ENCODE measurements at places on chromosomes 4 and X. TPM values are rescaled to one million over a fixed set of nuclear protein-coding genes. Genes with fewer than 3 reads are reported as not detected.

Gene CXCL11
- not detected for total RNA-seq

Gene MAMLD1
- total RNA-seq: 2.7 TPM

Gene AP1AR
- total RNA-seq: 27.7 TPM

Gene CFAP99
- total RNA-seq: under 0.01 TPM

Gene VMA21
- total RNA-seq: 61.6 TPM

Gene TLR3
- 8.0 TPM for total RNA-seq

Gene TCP11X2
- not detected for total RNA-seq

GRCh38 chrX:71910986-71911730, 513 bp downstream of the NHSL2 start:
- H3K4me1 ChIP-seq: no peaks in the 10 kb centered on the region
- peaks cover 44% of the 10 kb centered on the region for H3K27me3 ChIP-seq

- H3K36me3 ChIP-seq: no peaks in the 10 kb centered on the region
- peak; percentile 84 for DNase-seq
- H3K4me3 ChIP-seq: peak overlapping the region; percentile 1
- peaks cover 27% of the 10 kb centered on the region for H3K4me1 ChIP-seq
Observed at GRCh38 chr4:15149839-15150592, 147.7 kb downstream of the CPEB2 start.

DNA sequence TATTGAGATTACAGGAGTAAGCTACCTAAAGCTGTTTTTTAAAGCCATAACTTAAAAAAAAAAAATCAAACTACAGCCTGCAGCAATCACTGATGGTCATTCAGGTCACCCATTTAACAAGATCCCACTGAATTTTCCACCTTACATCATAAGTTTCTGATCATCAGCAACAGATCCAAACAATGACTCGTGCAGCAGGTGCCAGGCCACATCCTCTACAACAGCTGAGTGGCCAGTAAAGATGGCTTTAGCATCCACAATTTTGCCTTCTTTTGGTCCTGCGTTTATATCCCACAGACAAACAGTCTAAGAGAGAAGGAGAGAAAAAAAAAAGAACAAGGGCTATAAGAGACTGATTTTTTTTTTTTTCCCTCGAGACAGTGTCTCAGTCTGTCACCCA, 16.6 kb downstream of the RBBP7 start:
- DNase-seq: no peak
- H3K27ac ChIP-seq: no peak overlapping the region
- peaks cover 35% of the 10 kb centered on the region for H3K36me3 ChIP-seq

GRCh38 chr4:7779432-7779768, 160.3 kb downstream of the AFAP1 start:
- H3K27ac ChIP-seq: peak overlapping the region; percentile 50
- DNase-seq: peak; percentile 78
- no peaks in the 10 kb centered on the region for H3K27me3 ChIP-seq
- H3K36me3 ChIP-seq: peaks cover 98% of the 10 kb centered on the region
- no peak overlapping the region for H3K4me3 ChIP-seq

GRCh38 chrX:135505351-135505750, 15.1 kb upstream of the INTS6L start:
- H3K27ac ChIP-seq: no peak overlapping the region
- DNase-seq: no peak
- H3K27me3 ChIP-seq: no peaks in the 10 kb centered on the region
- no peaks in the 10 kb centered on the region for H3K36me3 ChIP-seq
- H3K4me3 ChIP-seq: no peak overlapping the region

DNA sequence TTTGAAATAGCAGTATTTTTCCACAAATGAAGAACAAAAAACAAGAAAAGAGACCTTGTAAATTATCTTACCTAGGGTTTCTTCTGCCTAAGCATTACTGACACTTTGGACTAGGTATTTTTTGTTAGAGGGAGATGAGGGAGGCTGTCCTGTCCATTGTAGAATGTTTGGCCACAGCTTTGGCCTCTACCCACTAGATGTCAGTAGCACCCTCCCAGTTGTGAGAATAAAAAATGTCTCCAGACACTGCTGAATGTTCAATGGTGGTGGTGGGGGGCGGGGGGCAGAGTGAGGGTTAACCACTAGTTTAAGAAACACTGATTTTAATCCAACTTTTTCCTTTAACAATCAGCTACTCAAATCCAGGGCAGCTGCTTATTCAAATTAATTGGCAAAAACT, 25.8 kb downstream of the OTUD4 start:
- no peaks in the 10 kb centered on the region for H3K4me1 ChIP-seq
- H3K4me3 ChIP-seq: no peak overlapping the region
- DNase-seq: peak; percentile 49
- H3K27me3 ChIP-seq: no peaks in the 10 kb centered on the region
- H3K27ac ChIP-seq: no peak overlapping the region

- no peak overlapping the region for H3K4me3 ChIP-seq
- no peaks in the 10 kb centered on the region for H3K36me3 ChIP-seq
- H3K27me3 ChIP-seq: no peaks in the 10 kb centered on the region
Observed at GRCh38 chrX:54213603-54214002, 30.5 kb upstream of the FAM120C start.

DNA sequence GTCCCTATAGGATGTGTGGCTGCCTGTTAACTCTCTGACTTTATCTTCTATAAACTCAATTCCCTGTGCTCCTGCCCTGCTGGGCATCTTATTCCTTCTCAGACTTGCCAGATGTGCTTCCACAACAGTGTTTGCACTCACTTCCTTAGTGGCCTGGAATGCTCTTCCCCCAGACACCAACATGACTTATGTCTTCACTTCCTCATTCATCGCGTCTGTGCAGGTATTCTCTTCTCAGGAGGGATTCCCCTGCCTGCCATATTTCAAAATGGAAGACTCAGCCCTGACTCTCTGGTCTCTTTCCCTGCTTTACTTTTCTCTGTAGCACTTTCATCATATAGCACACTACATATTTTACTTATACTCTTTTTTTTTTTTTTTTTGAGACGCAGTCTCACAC, 344.0 kb downstream of the CENPC start:
- H3K27me3 ChIP-seq: no peaks in the 10 kb centered on the region
- H3K4me3 ChIP-seq: no peak overlapping the region
- H3K4me1 ChIP-seq: no peaks in the 10 kb centered on the region

DNA sequence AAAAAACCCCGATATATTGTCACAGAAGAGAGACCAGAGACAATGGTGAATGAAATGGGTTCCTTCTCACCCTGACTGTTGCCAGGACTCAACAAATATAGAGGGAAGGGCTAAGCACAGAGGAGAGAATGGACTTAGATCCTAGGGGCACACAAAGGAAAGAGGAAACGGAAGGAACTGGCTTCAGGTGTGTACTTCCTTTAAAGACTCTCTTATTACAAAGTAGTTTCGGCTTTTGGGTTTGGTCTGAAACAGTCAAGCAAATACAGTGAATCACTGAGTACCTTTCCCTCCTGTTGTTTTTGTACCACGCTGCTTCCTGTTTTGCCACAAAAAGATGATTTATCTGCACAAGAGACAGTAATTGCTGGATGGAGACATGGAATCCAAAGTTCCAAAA, 46.1 kb upstream of the S100G start:
- H3K27ac ChIP-seq: peak overlapping the region; percentile 31
- H3K4me1 ChIP-seq: peaks cover 18% of the 10 kb centered on the region
- H3K27me3 ChIP-seq: no peaks in the 10 kb centered on the region
- H3K4me3 ChIP-seq: no peak overlapping the region

GRCh38 chr4:89752932-89753598, 83.9 kb downstream of the SNCA start:
- H3K36me3 ChIP-seq: no peaks in the 10 kb centered on the region
- H3K27me3 ChIP-seq: no peaks in the 10 kb centered on the region
- peak; percentile 87 for DNase-seq
- H3K27ac ChIP-seq: peak overlapping the region; percentile 92

DNA sequence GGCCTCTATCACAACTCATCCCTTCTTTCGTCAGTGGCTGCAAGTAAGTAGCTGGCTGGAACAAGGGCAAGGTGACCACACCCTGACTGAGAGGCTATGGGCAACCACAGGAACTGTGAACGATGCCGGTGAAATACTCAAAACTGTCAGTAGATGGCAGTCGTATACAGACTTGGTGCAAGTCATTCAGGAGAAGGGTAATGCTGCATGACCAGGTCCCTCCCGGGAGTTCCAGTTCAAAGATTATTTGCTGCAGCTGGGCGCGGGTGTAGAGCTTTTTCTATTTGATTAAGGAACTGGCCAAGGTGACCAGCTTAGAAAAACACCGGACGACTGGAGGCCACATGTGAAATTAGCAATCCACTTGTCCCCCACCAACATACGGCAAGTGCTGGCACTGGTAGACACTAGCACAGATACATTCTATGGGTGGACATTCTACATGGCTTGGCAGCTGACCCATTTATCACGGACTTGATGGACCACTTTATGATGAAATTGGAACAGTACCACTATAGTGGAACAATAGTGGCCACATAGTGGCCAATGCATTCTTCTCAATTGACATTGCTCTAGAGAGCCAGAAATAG, 726.6 kb downstream of the TRAM1L1 start:
- no peaks in the 10 kb centered on the region for H3K4me1 ChIP-seq
- no peaks in the 10 kb centered on the region for H3K36me3 ChIP-seq
- no peaks in the 10 kb centered on the region for H3K27me3 ChIP-seq
- H3K27ac ChIP-seq: no peak overlapping the region
- no peak overlapping the region for H3K4me3 ChIP-seq

- no peak overlapping the region for H3K4me3 ChIP-seq
- no peak overlapping the region for H3K27ac ChIP-seq
- DNase-seq: no peak
- H3K4me1 ChIP-seq: no peaks in the 10 kb centered on the region
Observed at GRCh38 chr4:104772849-104773248, 278.2 kb upstream of the CXXC4 start.

DNA sequence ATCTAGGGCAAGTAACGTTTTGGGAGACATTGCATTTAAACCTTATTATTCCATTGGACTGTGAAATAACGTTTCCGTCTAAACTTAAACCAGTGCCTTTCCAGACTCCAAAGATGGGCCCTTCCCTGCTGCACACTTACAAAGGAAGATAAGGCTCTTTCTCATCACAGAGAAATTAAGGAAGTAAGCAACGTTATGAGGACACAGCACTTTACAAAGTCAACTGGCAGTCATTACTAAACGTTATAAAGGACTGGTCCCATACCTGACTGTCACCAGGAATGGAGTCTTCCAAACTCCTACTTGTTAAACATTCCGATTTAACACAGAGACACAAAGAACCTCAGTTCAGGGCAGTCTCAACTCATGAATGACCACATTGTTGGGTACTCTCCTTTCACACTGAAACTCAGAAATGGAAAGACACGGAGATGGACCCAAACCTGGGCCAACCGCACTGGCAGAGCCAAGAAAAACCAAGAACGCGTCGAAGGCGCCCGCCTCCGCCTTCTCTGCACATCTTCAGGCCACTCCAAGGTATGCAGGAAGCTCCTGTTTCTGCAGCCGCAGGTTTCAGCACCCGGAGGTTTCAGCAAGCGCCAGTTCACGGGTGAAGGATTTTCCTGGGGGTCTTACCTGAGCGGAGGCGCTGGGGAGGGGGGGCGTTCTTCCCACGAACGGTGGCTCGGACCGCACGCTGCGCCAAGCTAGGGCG, 670 bp downstream of the PAPSS1 start:
- peak overlapping the region; percentile 98 for H3K4me3 ChIP-seq
- H3K27ac ChIP-seq: peak overlapping the region; percentile 57
- peaks cover 17% of the 10 kb centered on the region for H3K4me1 ChIP-seq
- no peaks in the 10 kb centered on the region for H3K27me3 ChIP-seq
- no peaks in the 10 kb centered on the region for H3K36me3 ChIP-seq
- DNase-seq: peak; percentile 44

DNA sequence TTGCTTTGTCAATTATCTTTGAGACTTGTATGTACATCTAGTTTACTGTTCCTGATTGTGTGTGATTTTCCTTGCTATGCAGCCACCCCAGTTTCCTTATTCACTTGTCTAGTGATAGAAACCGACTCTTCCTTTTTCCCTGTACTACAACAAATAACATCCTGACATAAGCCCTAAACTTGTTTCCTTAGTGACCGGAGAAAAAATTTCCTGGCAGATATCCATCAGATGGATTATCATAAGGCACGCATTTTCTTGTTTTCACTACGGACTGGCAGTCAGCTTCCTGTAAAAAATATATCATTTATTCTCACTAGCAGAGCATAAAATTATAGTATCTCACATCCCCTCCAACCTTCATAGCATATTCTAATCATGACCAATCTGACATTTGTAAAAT, 410.7 kb downstream of the CENPC start:
- H3K27ac ChIP-seq: no peak overlapping the region
- no peak overlapping the region for H3K4me3 ChIP-seq
- no peaks in the 10 kb centered on the region for H3K36me3 ChIP-seq
- H3K27me3 ChIP-seq: no peaks in the 10 kb centered on the region
- DNase-seq: no peak

GRCh38 chr4:186151499-186151898, 39.9 kb upstream of the CYP4V2 start:
- no peak overlapping the region for H3K4me3 ChIP-seq
- H3K4me1 ChIP-seq: no peaks in the 10 kb centered on the region
- H3K27ac ChIP-seq: no peak overlapping the region

DNA sequence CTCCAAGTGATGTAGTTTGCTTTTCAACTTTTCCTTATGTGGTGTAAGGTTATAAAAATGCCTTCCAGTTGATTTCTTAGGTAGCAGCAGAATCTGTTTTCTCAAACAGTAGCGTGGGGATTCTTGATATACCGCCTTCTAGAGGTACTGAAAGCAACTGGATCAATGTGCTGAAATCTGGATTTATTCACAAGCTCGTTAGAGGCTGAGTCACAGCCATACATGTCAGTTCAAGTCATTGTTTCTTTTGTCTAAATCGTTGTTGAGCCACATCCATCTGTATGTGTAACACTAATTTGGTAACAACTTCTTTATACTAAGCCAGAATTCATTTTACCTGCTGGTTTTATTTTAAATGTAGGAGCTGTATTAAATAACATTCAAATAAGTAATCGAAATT, 200.0 kb upstream of the MAD2L1 start:
- H3K4me1 ChIP-seq: no peaks in the 10 kb centered on the region
- no peak for DNase-seq
- H3K27me3 ChIP-seq: no peaks in the 10 kb centered on the region

GRCh38 chrX:153565996-153566580, 32.9 kb downstream of the CCNQ start:
- no peak for DNase-seq
- H3K27ac ChIP-seq: no peak overlapping the region
- H3K36me3 ChIP-seq: no peaks in the 10 kb centered on the region
- no peaks in the 10 kb centered on the region for H3K4me1 ChIP-seq
- H3K27me3 ChIP-seq: peaks cover 4% of the 10 kb centered on the region

DNA sequence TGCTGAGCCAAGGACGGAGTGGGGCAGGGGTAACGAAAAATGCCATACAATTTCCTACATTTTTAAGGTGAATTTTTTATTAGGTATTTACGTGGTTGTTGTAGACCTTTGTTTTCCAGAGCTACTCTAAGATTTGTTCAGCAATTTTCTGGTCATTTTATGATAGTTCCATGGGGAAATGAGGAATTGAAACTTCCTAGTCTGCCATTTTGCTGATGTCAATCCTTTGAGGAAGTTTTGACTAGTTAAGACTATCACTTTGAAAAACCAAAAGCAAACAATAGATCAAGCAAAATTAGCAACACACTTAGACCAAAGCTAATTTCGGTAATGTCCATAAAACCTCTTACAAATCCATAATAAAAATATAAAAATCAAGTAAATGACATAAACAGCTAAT, 7.0 kb upstream of the TLR3 start:
- H3K4me1 ChIP-seq: no peaks in the 10 kb centered on the region
- no peak overlapping the region for H3K4me3 ChIP-seq
- H3K27me3 ChIP-seq: peaks cover 2% of the 10 kb centered on the region
- no peak overlapping the region for H3K27ac ChIP-seq
- no peak for DNase-seq
- H3K36me3 ChIP-seq: no peaks in the 10 kb centered on the region

- peak overlapping the region; percentile 61 for H3K27ac ChIP-seq
- no peak for DNase-seq
- no peak overlapping the region for H3K4me3 ChIP-seq
- no peaks in the 10 kb centered on the region for H3K27me3 ChIP-seq
- H3K4me1 ChIP-seq: peaks cover 9% of the 10 kb centered on the region
Observed at GRCh38 chr4:89724716-89725115, 112.2 kb downstream of the SNCA start.

Measured in osteoblast (primary cell).